ENCODE measurements at places on chromosomes 4 and X. TPM values are rescaled to one million over a fixed set of nuclear protein-coding genes. Genes with fewer than 3 reads are reported as not detected.

DUX4 gene
- not detected for total RNA-seq

CSN1S1 gene
- total RNA-seq, result not detected

DNA sequence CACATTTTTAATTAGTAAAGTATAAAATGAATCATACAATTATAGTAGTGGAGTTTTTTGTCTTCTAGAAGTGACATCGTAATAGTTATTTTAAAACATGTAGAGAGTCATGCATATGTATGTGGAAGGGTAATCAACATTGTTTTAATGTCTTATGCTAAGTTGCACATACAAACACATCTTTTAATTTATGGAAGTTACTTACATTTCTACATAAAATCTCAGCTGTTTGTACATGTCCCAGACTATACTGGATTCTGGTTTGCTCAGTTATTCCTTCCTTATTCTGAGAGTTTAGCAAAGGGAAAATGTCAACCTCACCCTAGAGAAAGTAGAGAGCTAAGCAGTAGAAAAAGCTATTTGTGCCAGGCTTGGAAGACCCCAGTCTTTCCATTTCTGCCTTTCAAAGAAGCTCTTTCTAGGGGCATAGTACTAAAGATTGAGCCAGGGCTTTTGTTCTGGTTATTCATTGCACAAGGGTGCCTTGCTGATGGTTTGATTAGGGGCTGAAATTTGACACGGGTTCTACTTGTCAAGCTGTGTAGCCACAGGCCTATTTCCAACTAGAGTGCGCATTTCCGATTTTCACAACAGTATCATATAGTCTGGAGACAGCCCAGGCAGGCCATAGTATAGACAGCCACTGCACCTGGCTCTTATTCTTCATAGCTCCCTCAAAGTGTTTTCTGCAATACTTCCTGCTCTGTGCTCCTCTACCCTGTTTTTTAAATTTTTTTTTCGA, 106.3 kb downstream of the RPA4 start:
- no peak for DNase-seq

GRCh38 chr4:89797117-89797516, 39.8 kb downstream of the SNCA start:
- DNase-seq, result no peak

- DNase-seq, result no peak
Measured at GRCh38 chr4:42344749-42345148, 52.5 kb upstream of the SHISA3 start.

- no peak for DNase-seq
Measured at GRCh38 chr4:54645830-54646229, 11.9 kb upstream of the KIT start.

- no peak for DNase-seq
Measured at GRCh38 chr4:85152480-85152879, 186.0 kb upstream of the WDFY3 start.

NHSL2 gene
- total RNA-seq, result 0.51 TPM

CC2D2A gene
- not detected for total RNA-seq

- no peak for DNase-seq
Measured at GRCh38 chrX:42988700-42989099, 210.7 kb upstream of the PPP1R2C start.

GRCh38 chr4:150664935-150665334, 83.0 kb downstream of the MAB21L2 start:
- no peak for DNase-seq

- no peak for DNase-seq
Measured at GRCh38 chrX:68935362-68935761, 106.5 kb downstream of the EFNB1 start.

DNA sequence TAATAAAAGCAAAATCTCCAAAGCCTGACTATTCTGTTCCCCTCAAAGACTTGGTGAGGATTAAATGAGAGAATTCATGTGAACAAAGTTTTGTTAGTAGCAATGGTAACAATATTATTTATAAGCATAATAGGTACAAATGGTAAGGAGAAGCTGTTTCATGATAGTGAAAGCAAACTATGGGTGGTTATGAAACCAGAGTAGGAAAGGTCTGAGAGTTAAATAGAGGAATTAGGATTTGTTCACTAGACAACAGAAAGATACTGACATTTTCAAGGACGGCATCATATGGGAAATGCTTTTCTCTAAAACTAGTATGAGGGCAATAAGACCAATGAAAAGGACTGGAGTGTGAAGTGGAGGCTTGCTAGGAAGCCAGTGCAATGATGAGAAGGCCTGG, 128.6 kb upstream of the FTHL17 start:
- DNase-seq, result no peak

- no peak for DNase-seq
Measured at GRCh38 chrX:9357518-9358114, 107.2 kb upstream of the TBL1X start.

GRIA3 gene
- not detected for total RNA-seq

- no peak for DNase-seq
Measured at GRCh38 chr4:122163767-122164166, 11.6 kb downstream of the BLTP1 start.

DNA sequence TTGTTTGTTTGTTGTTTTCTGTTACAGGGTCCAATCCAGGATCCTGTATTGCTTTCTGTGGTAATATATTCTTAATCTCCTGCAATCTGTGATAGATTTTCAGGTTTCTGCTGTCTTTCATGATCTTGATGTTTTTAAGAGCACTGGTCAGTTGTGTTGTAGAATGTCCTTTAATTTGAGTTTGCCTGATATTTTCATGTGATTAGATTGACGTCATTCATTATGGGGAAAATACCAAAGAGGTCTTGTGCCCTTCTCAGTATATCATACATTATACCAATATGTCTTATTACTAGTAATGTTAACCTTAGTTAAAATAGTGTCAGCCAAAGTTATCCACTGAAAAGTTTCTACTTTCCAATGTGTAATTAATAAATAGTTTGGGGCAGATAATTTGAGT, 929.3 kb downstream of the PCDH19 start:
- DNase-seq, result no peak

Measured in CD8-positive, alpha-beta memory T cell (primary cell).